Panc1 (cell line): ENCODE measurements at places on chromosomes 7 and 10. TPM values are rescaled to one million over a fixed set of nuclear protein-coding genes. Genes with fewer than 3 reads are reported as not detected.
A peak's percentile ranks its signal among the peaks of the same experiment; 100 is the strongest.

- DNase-seq: no peak
These were observed 89.3 kb downstream of the CYP51A1 start for GRCh38 chr7:92044940-92045339.

Gene NPY
- total RNA-seq: not detected

Gene NXPH1
- total RNA-seq: not detected

DNA sequence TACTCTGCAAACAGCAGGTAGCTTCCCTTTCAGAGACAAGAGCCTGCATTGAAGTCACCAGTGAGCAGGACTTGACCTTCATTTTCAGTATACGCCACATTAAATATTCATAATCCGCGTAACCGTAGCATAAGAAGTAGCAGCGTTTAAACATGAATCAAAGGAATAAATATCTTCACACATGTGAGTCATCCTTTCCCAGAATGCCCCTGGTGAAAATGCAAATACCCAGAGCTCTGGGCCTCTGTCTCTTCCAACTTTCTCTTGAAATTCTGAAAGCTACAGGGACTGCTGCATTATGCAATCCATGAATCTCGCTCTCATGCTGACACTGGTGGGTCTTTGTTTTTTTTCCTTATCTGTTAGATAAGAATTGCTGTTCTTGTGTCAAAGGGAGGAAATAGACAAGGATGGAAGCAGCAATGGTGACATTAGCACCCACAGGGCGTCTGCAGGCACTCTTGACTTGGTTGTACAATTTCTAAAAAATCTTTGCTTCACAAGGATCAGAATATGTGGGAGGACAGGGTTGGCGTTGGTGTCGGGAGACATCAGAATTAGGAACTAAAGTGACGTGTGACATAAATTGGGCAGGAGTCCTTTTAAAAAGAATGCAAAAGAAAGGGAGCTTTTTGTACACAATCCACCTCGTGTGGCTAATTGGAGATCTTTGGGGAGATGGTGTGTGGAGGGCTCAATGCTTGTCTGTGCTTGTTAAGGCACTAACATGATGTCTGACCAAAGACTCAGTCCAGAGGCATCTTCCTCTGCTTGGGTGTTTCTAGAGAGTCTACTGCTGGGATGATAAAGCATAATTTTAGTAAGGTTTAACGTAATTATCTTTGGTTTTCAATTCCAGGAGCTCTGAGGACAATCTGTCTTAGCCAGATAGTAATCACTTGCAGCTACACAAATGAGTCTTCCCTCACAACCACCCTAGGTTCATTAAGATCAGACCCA lies 390.3 kb downstream of the KCNMA1 start:
- DNase-seq: no peak

Gene PILRB
- 73.2 TPM for total RNA-seq

- DNase-seq: no peak
These were observed 54.7 kb downstream of the STEAP1B start for GRCh38 chr7:22445140-22445743.

Gene INA
- total RNA-seq: 0.08 TPM

DNA sequence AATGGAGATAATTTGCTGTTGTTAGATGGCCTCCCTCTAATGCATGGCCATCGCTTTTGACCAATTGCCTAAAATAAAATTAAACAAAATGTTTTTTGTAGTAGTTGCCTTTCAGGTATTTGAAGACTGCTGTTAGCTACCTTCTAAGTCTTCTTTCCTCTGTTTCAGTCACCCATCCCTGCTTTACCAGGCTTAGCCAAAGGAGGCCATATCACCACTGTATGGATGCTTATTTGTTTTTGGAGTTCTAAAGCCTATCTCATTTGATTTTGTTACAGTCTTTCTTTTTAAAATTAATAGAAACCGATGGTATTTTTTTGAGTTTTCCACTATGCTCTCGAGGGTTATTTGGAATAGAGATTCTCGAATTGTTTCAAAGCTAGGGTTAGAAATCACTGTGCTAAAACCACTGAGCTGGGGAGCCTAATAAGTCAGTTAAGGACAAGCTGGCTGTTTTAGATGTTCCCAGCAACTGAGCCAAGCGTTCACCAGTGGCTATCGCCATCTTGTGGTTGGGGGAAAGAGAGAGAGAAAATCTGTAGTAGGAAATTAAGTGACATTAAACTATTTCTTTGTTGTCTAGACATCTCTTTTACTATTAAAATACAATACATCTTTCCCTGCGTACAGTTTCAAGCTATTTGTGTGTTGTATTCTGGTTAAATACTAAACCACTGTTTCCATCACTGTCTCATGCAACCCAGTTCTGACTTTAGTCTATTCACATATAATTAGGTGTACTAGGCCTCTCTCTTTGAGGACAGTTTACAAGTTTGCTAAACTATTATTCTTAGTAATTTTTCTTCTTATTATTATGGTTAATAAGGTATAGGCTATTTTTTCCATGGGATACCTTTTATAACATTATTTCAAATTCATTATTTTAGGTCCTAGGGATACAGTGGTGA lies 52.2 kb downstream of the GPR158 start:
- DNase-seq: peak; percentile 7

GRCh38 chr10:27620430-27621397 lies 116.6 kb downstream of the RAB18 start:
- no peak for DNase-seq

DNA sequence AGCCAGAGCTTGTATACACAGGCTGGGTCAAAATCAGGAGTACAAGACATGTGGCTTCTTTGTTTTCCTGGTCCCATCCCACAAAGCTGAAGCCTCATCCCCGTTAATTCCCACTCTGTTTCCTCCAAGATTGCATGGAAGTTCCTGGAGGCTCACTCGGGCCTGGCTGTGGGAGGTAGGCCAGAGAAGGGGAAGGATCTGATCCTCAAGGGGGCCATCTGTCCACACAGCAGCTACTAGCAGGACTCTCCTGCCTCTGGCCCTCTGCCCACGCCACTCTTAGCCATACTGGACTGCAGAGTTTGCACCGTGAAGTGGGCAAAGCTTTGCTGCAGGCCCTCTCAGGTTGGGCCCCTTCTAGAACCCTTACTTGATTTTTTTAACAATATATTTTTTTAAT lies 160.6 kb downstream of the FGFR2 start:
- no peak for DNase-seq

Gene WIPF3
- total RNA-seq: 2.0 TPM

DNA sequence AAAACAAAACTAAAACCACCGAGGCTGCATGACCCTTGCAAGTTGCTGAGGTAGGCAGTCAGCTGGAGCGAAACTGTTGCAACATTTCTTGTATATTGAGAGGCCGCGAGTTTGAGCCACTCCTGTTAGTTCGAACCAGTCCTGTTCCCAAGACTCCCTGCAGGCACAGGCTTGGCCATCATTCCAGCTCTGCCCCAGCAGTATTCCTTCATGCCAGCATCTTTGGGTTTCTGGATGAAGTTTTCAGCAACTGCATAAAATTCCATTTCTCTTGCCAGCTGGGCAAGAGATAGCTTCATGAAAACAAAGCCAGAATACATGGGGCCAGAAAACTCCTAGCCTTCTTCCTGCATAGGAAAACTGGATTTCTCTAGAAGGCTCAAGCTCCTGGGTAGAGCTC lies 207.6 kb downstream of the FRMD4A start:
- no peak for DNase-seq

Gene DNAJC12
- total RNA-seq: 0.44 TPM

- DNase-seq: no peak
These were observed 251.4 kb downstream of the MAD1L1 start for GRCh38 chr7:1981201-1981877.

- DNase-seq: no peak
These were observed 198.1 kb downstream of the ZNF438 start for GRCh38 chr10:30833628-30833970.

Gene TRPV5
- not detected for total RNA-seq

GRCh38 chr10:30207485-30208052 lies 141.5 kb downstream of the MTPAP start:
- DNase-seq: no peak

DNA sequence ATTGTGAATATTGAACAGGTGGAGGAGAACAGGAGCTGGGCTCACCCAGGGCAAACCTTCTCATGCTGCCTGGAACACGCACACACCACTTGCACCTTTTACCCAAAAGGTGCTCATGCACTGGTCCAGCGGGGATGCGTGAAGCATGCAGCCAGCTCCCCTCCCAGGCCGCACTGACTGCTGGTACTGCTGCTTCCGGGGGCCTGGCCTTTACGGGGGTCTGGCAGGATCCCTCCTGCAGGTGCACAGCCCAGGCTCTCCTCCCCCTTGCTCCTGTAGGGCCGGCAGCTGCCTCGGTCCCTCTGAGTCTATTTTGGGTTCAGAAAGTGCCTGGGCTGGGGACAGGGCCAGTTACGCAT lies 221.7 kb downstream of the DNAJB6 start:
- no peak for DNase-seq

Gene NPY4R2
- 0.64 TPM for total RNA-seq

DNA sequence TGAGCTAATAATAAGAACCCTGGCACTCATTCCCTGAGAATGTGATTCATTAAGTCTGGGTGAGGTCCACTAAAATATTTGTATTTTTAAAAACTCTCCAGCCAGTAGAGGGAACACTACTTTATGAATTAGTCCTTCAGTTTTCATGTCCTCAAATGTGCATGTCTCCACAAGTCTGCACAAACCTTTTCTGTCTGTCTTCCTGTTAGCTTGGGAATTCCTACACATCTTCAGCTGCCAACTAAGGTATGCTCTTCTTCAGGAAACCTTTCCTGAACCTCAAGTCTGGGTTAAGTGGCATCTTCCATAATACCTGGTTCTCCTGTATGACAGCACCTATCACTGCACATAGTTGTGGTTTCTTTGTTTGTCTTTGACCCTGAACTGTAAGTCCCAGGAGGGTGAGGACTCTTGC lies 119.6 kb upstream of the MKX start:
- no peak for DNase-seq

GRCh38 chr10:75250934-75251333 lies 15.2 kb upstream of the COMTD1 start:
- DNase-seq: no peak

Gene RSPH10B2
- 0.15 TPM for total RNA-seq

DNA sequence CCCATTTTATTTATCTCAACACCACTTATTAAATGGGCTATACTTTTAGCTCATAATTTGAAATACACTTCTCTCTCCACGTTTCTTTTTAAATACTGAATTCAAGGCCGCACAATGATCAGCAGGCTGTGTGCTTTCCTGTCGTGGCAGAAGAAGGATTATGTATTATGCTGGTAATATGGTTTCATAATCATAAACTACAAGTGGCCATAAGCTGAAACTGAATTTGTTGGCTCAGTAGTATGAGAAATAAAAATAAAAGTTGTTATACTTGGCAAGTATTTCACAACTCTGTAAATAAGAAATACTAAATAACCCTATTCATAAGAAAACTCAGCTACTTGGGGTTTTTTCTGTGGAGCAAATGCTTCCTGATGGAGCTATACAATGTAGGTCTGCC lies 313.6 kb downstream of the DOCK4 start:
- DNase-seq: no peak
